Stimulated activated CD4-positive, alpha-beta T cell treated with anti-CD3 and anti-CD28 coated beads, Interleukin-1b, Interleukin-23, amount 100 ng/mL, for 1 hour (primary cell): ENCODE measurements at places on chromosomes 13 and 19.

- DNase-seq, result peak; percentile 98
Measured at GRCh38 chr19:40614622-40615411, 13.6 kb downstream of the LTBP4 start.

DNA sequence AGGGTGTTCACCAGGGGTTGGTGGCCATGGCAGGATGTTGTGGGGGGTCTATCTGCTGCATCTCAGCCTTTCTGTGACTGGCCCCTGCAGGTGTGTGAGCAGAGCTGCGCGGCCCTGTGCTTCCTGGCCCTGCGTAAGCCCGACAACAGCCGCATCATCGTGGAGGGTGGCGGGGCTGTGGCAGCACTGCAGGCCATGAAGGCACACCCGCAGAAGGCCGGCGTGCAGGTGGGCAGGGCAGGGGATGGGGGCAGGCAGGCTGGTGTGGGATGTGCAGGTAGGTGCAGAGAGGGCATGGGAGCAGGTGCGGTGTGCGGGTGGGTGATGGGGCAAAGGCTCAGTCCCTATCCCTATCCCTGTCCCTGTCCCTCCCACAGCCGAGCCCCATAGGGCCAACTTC is 8.1 kb upstream of the SLC25A42 start:
- DNase-seq, result no peak

- DNase-seq, result no peak
Measured at GRCh38 chr19:40528078-40528477, 48.6 kb upstream of the SHKBP1 start.

DNA sequence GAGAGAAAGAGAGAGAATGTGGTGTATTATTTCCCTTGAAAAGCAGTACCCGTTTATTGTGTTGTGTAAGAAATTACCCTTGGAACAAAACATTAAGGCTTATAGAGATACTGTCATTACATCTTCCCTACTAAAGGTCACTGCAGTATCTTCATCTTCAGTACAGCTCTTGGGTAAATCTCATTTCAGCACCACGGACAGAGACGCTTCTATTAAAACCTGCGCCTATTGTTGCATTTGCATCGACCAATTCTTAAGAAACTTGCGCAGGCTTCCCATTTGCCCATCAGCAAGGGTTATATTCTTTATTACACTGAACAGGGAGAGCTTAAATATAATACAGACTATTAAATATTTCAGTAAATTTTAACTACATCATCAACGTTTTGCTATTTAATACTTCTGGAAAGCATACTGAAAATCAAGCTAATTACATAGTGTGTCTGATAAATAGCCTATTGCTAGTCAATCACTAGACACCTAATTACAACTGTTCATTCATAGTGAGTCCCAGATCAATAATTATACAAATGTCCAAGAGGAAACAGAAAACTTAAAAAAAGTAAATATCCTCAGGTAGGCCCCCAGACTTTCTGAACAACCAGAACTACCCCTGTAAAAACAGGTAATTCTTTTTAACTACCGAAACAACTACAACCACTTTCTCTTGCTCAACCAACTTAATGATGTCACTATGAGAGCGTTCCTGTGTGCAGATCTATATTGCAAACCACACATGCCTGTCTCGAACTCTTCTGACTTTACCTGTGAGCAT is 350.6 kb downstream of the LIG4 start:
- DNase-seq, result no peak

DNA sequence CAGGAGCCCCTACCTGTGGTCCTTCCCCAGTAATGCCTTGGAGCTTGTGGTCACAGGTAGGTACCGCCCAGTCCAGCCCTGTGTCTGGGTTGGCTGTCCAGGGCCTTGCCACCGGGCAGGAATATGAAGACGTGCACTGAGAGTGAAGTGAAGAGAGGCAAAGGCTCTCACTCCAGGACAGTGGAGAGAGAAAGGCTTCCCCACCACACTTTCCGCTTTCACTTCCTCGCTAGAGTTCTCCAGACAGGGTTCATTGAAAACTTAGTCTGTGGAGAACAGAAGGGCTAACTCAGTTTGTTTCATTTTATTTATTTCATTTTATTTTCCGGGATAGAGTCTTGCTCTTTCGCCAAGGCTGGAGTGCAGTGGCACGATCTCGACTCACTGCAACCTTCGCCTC is 14.2 kb downstream of the FCAR start:
- no peak for DNase-seq

DNA sequence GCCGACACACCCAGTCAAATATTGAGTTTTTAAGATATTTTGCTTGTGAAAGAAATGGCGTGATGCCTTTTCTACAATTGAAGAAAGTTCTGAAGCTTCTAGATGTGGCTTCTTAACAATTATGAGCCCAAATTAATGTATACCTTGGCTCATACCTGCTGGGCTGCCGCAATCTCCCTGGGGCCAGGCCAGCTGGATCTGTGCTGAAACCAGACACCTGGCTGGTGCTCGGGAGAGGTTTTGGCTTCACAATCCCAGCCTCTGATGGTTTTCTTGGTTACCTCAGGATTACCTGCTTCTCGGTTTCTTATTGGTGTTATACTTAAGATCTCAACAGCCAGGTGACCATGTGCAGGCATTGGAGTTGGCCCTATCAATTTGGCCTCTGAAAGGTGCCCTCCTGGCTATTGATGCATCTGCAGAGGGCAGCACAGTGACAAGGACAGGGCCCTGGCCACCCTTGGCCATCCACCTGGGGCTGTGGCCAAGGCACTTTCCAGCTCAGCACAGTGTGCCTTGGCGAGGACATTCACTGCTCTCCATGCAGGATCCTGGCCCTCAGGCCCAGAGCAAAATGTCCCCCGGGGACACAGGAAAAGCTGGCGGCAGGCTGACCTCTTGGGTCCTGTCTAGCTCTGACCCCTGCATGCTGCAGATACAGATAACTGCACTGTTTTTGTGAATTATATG is 305.0 kb downstream of the ZNF536 start:
- no peak for DNase-seq

- DNase-seq, result no peak
Measured at GRCh38 chr19:19502281-19502680, 13.1 kb downstream of the TSSK6 start.
